Activated CD4-positive, CD25-positive, alpha-beta regulatory T cell (primary cell): ENCODE measurements at places on chromosomes 4 and X.

DNA sequence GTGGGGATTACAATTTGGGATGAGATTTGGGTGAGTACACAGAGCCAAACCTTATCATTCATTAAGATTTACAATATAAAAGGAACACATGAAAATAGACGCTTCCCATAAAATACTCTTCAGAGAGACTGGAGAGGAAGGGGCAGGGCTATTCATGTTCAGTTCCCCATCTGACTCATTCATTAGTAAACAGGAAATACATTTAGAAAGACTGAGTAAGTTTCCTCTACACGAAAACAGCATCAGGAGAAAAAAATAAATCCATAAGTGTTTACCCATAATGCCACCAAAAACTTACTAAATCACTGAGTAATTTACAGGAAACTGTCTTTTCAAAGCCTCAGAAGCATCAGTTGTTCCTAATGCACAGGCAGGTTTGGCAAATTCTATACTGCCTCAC, 255.4 kb upstream of the CXorf51A start:
- DNase-seq = no peak

DNA sequence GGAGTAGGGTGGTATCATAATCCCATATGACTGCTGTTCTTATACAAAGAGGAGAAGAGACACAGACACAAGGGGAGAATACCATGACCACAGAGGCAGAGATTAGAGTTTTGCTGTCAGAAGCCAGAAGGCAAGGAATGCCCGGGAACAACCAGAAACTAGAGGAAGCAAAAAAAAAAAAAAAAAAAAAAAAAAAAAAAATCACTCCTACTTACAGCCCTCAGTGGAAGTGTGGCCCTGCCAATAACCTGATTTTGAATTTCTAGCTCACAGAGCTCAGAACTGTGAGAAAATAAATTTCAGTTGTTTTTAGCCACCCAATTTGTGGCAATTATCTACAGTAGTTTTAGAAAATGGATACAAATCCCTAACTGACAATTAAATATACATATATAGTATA, 30.4 kb upstream of the UBE2NL start:
- DNase-seq = no peak

GRCh38 chr4:42074294-42074693, 78.2 kb downstream of the BEND4 start:
- DNase-seq = no peak

DNA sequence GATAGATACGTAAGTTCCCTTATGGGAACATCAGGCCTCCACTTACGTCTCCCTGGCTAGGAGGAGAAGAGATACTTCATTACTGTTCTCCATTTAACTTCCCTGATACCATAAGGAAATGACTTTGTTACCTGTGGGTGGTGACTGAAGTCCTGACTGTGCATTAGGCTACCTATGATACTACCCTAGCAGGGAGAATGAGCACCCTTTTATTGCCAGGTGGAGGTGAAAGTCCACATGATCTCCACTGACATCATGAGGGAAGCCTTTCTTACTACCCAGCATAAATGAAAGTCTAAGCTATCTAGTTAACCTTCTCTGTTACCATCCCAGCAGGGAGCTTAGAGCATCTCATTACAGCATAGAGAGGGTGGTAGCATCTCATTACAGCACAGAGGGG, 24.4 kb upstream of the LAMTOR3 start:
- no peak for DNase-seq

DNA sequence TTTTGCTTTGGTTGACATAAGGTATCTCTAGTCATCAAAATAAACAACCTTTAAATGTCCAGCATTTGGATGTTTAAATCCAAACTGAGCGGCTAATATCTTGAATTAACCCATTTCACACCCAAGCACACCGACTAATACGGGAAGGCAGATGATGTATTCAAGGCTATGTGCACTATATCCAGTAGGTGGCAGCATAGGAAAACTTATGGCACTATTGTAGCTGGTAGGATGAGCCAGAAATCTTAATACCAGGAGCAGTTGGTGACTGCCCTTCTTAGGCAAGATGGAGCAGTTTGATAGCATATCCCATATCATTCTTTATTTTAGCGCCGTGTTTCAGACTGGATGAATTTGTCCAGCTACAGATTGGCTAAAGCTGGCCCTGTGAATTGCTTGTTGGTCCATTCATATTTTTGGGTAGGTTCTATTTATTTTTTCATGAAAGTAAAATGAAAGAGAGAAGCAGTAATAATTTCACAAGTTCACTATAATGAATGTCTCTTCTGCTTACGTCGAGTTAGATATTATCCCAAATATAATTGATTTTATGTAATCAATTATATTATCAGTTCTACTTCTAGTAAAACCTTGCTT, 24.4 kb downstream of the UCHL1 start:
- no peak for DNase-seq

DNA sequence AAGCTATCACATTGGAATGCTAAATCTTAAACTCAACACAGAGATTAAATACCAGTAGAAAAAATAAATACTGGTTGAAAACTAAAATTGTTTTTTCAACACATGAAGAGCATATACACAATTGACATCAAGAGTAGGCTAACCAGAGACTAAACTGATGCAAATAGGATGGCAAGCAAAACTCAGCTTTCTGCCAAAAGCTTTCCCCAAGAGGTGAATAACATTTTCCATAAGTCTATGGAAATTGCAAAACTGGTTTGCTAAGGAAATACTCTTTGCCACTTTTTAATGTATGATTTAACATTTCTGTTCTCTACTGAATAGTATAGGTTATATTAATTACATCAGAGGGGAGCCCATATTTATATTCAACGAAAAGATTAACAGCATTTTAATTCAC, 23.8 kb downstream of the IQCM start:
- no peak for DNase-seq

GRCh38 chr4:56302760-56303159, 84.5 kb downstream of the AASDH start:
- DNase-seq = no peak

- no peak for DNase-seq
These were observed 286.9 kb downstream of the ZNF674 start for GRCh38 chrX:46258356-46258755.

- DNase-seq = no peak
These were observed 170.0 kb downstream of the CENPC start for GRCh38 chr4:67375291-67375690.

DNA sequence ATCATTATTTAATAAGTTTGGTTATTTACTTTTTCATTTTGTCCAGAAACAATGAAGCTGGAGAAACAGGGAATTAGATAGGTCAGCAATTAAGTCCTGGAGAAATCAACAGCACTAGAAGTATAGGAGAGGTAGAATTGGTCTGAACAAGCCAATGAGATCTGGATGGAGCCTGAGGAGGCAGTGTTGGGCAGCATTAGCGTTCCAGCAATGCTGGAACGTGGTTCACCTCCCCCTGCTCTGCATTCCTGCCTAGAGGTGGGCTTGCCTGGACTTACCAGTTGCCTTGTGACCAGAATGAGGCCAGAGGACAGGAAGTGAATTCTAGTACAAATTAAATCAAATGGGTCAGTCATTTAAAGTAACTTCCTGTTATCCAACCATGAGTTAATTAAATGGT, 4.6 kb downstream of the RASSF6 start:
- DNase-seq = no peak

GRCh38 chrX:100995469-100995868, 26.0 kb downstream of the ARL13A start:
- DNase-seq = no peak

- no peak for DNase-seq
These were observed 199.9 kb upstream of the MAB21L2 start for GRCh38 chr4:150382028-150382427.

- DNase-seq = no peak
These were observed 27.4 kb upstream of the CLDN24 start for GRCh38 chr4:183349673-183350072.

GRCh38 chr4:10416441-10416840, 40.8 kb downstream of the ZNF518B start:
- no peak for DNase-seq

GRCh38 chr4:40149960-40150385, 46.9 kb upstream of the RHOH start:
- DNase-seq = peak; percentile 49

DNA sequence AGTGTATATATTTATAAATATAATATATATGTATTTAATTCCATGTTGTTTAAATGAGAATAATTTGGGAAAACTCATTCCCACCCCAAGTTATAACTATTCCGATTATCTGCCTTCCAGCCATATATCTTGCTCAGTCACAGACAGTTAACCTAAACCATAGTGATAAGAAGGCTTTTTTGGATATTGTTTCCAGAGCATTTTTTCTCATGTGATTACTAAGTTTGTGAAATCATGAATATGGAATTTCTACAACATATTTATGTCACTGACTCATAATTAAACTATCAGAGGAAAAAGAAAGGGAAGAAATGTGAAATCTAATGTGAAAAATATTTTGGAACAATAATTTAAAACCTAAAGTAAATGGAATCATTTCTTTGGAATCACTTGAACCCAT, 1163.5 kb upstream of the PABPC4L start:
- no peak for DNase-seq

- no peak for DNase-seq
These were observed 45.9 kb upstream of the PPP3CA start for GRCh38 chr4:101393256-101393655.

- DNase-seq = no peak
These were observed 35.9 kb downstream of the NAP1L5 start for GRCh38 chr4:88661739-88662138.

DNA sequence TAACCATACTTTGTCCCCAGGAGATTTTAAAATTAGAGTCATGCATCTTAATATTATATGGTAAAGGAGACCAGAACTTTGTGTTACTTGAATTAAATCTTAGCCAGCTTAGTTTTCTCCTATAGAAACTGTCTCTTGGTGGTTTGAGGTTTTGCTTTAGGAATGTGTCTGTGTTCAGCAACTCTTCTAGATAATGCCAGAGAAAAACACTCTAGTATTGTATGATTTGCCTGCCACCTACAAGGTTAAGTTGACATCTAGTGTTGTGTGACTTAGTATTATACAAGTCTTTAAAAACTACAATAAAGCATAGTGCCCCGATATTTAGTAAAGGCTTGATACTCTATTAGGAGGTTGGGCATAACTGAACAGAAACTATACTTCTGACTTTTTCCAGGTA, 2.1 kb downstream of the UGT8 start:
- no peak for DNase-seq

DNA sequence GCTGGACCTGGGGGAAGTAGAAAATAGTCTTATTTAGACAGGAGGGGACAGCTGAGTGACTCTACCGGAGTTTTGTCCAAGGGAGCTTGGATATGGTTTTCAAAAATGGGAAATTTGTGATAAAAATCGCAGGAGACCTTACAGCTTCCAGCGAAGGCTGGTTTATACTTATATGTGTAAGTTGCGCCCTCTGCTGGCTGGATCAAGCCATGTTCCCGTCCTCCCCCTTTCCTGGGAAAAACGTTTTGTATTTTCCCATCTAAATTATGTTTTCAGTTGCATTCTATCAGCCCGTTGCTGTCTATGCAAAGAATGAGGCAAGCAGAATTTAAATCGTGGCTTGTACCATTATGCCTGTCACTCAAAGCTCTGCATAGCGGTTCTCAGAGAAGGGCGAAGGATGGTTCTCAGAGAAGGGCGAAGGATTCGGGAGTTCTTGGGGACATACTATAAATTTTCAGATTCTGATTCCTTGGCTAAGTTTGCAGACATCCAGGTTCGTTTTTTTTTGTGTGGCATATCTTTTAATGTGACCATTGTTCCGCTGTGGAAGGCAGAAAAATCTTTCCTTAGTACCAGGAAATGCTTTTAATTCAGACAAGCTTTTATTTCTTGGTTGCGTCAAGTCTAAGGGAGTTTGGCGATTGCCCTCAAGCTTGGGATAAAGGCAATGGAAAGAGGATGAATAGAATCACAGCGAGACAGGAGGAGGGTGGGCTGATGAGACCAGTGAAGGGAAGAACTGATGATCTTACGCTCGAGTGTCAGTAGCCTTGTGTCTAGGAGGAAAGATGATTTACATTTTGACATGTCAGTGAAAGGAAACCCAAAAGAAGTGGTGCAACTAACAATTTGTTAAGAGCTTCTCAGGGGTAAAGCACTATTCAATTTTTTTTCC, 128.5 kb upstream of the ARX start:
- peak; percentile 3 for DNase-seq

GRCh38 chr4:148071009-148071408, 339.1 kb downstream of the ARHGAP10 start:
- DNase-seq = no peak

GRCh38 chrX:6729626-6730025, 194.7 kb upstream of the VCX3A start:
- DNase-seq = no peak

DNA sequence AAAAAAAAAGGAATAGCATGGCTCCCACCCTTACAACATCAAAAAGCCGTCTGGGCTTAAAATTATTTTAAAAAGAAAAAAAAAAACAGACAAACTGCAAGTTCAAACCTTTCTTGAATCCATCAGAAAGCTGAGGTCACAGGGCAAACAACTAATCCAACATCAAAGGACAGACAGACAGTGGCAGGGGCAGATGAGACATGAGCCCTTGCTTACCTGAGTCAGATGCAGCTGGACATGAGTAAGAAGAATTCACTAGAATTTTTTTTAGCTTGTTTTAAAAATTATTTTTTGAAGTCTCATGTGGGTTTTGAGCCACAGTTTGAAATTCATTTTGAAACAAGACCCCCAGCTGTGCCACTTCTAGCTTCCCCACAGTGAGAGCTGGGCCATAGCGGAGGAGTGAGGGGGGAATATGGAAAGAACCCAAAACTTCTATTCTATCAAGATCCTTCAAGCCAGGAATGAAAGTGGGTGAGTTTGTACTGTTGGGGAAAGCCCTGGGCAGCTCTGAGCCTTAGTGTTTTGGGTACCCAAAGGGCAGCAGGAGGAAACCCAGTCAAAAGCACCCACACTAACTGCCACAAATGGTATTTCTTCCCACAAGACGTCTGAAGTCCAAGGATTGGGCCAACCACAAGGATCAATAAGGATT, 111.4 kb downstream of the ATXN3L start:
- no peak for DNase-seq

DNA sequence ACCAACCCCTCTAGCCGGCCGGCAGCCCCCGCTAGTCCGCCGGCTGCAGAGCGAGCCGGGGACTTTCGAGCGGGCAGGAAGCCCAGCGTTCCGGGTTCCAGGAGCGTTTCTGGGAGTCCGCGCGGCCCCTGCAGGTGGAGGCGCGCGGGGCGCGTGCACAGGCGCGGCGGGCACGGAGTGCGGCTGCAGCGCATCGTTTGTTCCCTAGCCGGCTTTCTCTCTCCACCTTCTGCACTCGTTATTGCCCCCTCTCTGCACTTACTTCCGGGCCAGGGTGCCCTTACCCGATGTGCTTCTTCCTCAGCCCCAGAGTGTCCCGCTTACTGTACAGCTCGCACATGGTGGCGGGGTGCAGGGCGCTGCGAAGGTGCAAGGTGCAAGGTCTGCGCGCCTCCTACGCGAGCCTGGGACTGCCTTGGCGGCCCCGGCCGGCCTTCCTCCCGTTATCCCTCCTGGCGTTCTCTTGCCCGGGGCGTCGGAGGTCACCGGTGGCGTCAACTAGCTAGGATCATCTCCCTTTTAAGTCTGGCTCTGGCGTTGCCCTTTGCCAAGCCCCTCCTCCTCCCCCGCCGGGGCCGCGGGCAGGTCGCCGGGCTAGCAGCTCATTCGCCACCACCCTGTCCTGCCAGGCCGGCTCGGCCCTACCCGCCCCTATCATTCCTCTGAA, at the start of gene ETNPPL:
TSS of gene ETNPPL (minus strand) at position 495 of the 667 bp plus-strand sequence. CDS start at position 340, 155 bp downstream.
- no peak for DNase-seq

- DNase-seq = no peak
These were observed 74.7 kb upstream of the C4orf50 start for GRCh38 chr4:6092971-6093370.
